Dermis blood vessel endothelial cell (primary cell): ENCODE measurements at places on chromosomes 7 and 10.

DNA sequence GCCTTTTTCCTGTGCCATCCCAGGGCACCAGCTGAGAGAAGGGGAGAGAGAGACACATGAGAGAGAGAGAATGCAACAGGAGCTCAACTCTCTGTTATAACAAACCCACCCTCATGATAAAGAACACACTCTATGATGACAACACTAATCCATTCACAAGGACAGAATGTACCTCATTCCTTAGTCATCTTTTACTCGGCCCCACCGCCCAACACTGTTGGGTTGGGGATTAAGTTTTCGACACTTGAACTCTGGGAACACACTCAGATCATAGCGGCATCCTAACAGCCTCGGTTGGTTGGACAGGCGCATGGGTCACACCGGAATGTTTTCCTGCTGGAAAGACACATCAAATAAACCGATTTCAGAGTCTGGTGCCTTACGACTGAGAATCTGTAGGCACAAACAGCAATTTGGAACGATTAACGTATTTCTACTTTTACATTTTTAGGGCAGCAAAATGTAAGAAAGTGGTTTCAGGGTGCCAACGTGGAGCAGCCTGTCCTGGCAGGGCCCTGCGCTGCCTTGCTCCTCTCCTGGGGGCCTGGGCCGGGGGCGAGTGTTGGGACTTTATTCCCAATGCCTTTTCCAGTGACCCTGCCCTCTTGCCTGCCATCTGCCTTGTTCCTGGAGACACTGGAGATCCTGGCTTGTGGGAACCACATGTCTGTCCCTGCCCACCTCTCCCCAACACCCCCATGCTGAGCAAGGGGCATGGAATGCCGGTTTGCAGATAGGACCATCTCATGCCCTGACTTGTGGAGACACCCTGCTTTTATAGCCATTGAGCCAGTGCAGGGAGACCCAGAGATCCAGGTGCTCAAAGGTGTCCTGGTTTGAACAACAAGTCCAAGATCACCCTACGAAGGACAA is 287.0 kb downstream of the TCERG1L start:
- DNase-seq: no peak

DNA sequence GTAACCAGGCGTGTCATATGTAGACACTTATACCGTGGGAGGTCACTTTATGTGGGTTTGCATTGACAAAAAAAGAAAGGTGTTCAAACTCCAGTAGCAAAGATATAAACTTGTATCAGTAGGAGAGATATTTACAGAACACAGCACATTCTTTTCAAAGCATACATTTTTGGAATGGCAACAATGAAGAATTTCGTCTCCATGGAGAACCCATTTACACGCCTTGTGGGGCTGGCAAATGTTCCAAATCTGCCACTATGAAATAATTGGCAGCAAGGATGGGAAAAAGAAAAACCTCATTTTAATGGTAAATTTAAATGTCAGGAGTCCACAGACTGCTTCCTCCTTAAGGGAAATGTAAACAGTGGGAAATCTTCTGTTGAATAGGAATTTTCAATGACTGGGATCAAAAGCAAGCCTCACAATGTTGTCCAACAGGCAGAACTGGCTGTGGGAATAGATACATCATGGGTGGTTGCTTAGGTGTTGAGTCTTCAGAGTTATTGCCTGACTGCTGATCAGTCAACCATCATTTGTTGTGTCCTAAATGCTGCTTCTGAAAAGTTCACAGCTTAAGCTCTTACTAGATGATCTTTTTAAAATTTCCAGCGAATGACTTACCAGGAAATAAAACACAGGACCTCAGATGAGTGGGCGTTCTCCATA is 256.6 kb upstream of the SEMA3C start:
- DNase-seq: no peak

DNA sequence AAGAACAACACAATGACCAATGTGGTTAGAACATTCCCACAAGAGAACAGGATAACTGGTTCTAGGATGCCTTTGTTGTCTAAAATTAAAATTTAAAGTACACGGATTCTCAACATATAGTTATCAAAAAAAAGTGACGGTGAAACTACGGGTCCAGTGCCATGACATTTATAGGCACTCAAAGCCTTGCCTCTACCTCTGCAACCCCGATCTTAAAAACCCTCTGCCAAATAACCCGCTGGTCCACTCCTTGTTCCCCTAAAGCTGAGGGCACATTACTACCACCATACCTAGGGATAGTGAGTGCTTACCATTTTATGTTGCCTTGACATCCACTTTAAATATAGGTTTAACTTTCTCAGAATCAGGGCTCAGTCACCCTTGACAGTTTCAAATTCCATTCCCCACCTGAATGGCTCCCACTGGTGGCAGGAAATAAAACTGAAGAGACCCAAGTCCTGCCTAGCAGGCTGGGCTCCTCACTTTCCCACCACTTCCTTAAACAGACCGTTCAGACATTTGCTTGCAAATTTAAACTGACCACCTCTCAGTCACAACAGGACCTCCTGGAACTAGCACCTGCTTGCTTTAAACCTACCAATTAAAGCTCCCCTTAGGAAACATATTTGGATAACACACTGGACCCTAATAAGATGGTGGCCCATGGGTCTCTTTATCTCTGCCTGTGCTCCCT is 169.9 kb upstream of the ASAH2 start:
- DNase-seq: peak; percentile 65

- no peak for DNase-seq
These were observed 19.7 kb upstream of the LFNG start for GRCh38 chr7:2499719-2500430.

DNA sequence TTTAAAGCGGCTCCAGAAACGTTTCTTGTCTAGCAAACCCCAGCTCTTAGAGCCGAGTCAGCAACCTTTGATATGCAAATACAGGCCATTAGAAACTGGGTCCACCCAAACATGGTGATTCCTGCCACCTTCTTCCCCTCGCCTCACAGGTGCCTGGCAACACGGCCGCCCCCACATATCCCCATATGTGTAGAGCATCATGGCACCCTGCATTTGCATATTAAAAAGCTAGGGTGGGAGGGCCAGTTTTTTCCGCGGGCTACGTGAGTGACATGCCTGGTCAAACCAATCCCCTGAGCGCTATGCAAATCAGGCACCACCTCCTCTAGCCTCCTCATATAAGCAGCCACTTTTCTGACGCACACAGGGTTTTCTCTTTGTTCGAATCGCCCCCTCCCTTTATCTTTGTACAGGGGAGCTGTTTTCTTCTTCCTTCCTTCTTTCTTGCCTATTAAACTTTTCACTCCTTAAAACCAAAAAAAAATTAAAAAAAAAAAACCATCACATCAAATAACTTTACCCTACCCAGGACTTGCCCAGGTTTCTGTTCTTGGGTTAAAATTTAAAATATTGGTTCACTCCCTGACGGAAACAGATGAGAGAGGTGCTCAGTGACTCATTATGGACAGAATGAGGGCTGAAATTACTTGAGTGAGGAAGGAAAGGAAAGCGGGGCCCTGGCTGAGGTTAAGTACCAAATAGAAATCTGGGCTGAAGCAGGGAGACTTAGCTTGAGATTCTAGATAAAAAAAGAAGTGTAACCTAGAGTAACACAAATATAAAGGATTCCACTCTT is 59.8 kb downstream of the COA1 start:
- peak; percentile 25 for DNase-seq

- DNase-seq: no peak
These were observed 106.2 kb downstream of the RTKN2 start for GRCh38 chr10:62162261-62162981.

DNA sequence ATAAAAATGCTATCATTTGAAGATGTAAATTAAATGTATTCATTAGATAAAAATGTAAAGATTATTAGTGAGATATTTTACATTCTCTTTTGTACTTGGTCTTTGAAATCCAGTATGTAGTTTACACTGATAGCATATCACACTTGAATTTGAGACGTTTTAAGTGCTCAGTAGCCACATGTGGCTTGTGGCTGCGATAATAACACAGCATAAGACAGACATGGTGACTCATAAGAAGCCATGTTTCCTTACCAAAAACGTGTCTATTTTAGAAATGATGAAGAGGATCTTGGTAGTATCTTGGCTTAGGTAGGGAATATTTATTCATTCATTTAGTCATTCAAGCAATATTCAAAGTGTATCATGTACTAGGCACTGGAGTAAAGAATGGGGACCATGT is 149.3 kb downstream of the POU6F2 start:
- no peak for DNase-seq

GRCh38 chr7:39528849-39529248 is 37.4 kb upstream of the YAE1 start:
- no peak for DNase-seq

DNA sequence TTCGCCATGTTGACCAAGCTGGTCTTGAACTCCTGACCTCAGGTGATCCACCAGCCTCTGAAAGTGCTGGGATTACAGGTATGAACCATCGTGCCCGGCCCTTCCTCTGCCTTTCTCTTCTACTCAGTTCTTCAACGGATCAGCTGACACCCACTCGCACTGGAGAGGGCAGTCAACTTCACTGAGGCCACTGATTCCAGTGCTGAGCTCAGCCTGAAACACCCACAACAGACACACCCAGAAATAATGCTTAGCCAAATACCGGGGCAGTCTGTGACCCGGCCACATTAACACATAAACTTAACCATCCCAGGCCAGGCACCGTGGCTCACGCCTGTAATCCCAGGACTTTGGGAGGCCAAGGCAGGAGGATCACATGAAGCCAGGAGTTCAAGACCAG is 119.3 kb upstream of the CHST15 start:
- DNase-seq: no peak

DNA sequence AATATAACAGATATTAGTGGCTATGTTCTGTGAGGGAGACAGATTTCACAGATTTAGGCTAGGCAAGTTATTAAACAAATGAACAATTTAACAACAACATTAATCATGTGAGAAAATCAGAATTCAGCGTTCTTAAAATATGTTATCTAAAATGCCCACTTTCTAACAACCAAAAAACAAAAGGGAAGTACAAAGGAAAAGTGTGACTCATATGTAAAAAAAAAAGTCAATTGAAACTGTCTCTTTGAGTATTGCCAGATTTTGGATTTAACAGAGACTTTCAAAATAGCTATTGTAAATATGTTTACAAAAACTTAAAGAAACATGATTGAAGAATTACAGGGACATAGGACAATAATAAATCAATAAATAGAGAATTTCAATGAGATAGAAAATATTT is 34.8 kb upstream of the ARHGAP22 start:
- DNase-seq: no peak

GRCh38 chr10:7424315-7424714 is 13.5 kb upstream of the SFMBT2 start:
- DNase-seq: no peak

GRCh38 chr7:29214816-29215215 is 20.2 kb downstream of the CHN2 start:
- DNase-seq: no peak

GRCh38 chr7:72037516-72037915 is 374.6 kb downstream of the CALN1 start:
- no peak for DNase-seq

- DNase-seq: no peak
These were observed 241.9 kb downstream of the PLXDC2 start for GRCh38 chr10:20058135-20058534.

GRCh38 chr10:34454590-34455261 is 360.4 kb downstream of the PARD3 start:
- DNase-seq: no peak

DNA sequence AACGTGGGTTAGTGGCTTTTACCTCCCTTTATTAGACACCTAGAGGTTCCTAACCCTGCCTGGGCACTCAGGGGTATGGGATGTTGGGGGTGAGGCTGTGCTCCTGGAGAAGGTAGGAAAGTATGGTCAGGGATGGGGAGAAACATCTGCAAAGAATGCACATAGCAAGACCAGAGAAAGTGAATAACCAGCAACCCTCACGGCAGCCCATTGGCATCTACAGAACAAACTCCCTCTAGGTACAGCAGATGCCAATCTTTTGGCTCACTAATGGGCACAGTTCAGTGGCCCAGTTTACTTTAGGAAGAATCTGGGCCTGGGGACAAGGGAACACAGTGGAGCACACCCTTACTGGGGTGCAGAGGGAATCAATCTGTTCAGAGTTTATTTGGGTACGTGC is 143.9 kb downstream of the JAZF1 start:
- no peak for DNase-seq

GRCh38 chr7:121167971-121168370 is 160.8 kb upstream of the WNT16 start:
- no peak for DNase-seq

DNA sequence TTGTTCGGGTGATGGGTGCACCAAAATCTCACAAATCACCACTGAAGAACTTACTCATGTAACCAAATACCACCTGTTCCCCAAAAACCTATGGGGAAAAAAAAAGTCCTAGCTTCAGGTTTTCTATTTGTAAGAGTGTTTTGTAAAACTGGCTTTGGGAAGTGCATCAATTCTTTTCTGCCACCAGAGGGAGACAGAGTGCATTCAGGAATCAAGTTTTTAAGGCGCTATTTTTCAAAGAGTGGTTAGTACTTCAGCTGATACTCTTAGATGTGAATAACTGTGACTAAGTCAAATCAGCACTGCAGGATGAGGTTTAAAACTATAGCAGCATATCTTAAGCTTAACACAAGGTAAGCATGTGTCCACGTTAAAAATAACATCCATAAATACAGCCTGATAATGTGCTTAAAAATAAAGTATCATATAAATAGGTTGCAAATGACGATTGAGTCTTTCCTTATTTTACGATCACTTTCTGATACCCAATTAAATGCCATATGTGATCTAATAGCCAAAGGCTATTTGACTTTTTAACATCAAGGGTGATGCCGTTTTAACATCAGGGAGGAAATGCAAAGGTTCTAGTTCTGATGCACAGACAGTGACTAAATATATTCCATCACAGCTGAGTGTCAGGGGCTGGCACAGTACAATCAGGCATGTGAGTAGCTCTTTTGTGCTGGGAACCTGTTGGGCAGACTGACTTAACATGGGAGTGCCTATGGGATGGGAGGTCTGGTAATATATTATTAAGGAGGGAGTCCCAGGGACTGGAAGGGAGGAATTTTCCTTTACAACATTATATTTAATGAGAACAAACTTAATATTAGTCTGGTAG is 10.6 kb upstream of the LYZL2 start:
- peak; percentile 91 for DNase-seq

GRCh38 chr7:121212036-121212435 is 116.8 kb upstream of the WNT16 start:
- DNase-seq: no peak

DNA sequence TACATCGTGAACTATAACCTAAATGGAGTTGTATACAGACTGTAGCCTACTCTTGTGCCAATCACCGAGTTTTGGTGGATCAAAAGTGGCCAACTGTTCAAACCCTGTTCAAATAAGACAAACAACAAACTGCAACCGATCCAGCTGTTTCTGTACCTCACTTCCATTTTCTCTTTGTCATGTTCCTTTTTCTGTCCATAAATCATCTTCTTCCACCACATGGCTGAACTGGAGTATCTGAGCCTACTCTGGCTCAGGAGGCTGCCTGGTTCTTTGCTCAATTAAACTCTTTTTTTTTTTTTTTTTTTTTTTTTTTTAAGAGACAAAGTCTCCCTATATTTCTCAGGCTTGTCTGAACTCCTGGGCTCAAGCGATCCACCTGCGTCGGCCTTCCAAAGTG is 59.0 kb upstream of the NPVF start:
- no peak for DNase-seq

- DNase-seq: no peak
These were observed 381.9 kb upstream of the SEMA3C start for GRCh38 chr7:81300753-81301152.
